ENCODE measurements at places on chromosomes 5 and 9. TPM values are rescaled to one million over a fixed set of nuclear protein-coding genes. Genes with fewer than 3 reads are reported as not detected.

Gene PCDHB10
- total RNA-seq, result 0.41 TPM

Gene SPATA31E1
- not detected for total RNA-seq

Gene KCNT1
- not detected for total RNA-seq

Gene ARL10
- total RNA-seq, result 9.3 TPM

Gene CDH9
- 0.16 TPM for total RNA-seq

Gene RGS14
- 3.1 TPM for total RNA-seq

Gene PHF24
- 0.16 TPM for total RNA-seq

Gene CYSRT1
- 0.49 TPM for total RNA-seq

Gene HOMER1
- 5.4 TPM for total RNA-seq

Gene RABL6
- 62.0 TPM for total RNA-seq

Gene C5
- total RNA-seq, result 13.8 TPM

Gene OGN
- 140 TPM for total RNA-seq

Gene LMNB1
- 39.2 TPM for total RNA-seq

Gene PKD2L2
- total RNA-seq, result not detected

Gene ZNF608
- total RNA-seq, result 20.4 TPM

Gene HAVCR1
- not detected for total RNA-seq

Gene MTMR12
- 12.8 TPM for total RNA-seq

Gene GPBP1
- total RNA-seq, result 113 TPM

Gene AK8
- not detected for total RNA-seq

Gene FGD3
- total RNA-seq, result not detected

Gene HTR1A
- not detected for total RNA-seq

Gene SNCB
- not detected for total RNA-seq

Gene IL3
- not detected for total RNA-seq

Gene PAPPA
- 80.5 TPM for total RNA-seq

Gene IFNA2
- total RNA-seq, result not detected

Gene ANGPTL2
- total RNA-seq, result 47.5 TPM

Gene WDR70
- 24.6 TPM for total RNA-seq

Gene IL5
- total RNA-seq, result not detected

Gene KLHL3
- 1.3 TPM for total RNA-seq

Gene NUP188
- 37.0 TPM for total RNA-seq

Gene CHSY3
- total RNA-seq, result 2.9 TPM

Gene IPO11
- 38.1 TPM for total RNA-seq

Gene GABRB2
- not detected for total RNA-seq

Gene RANBP17
- total RNA-seq, result 10.6 TPM

Gene PRLR
- 1.6 TPM for total RNA-seq

Gene PPP1R26
- total RNA-seq, result 2.8 TPM

Gene ARSI
- 2.1 TPM for total RNA-seq

Gene ADGRV1
- 0.18 TPM for total RNA-seq

Gene INIP
- 39.1 TPM for total RNA-seq

Gene FGFR4
- total RNA-seq, result 0.74 TPM

Gene PDGFRB
- total RNA-seq, result 180 TPM

Gene ACSL6
- not detected for total RNA-seq

Gene WHRN
- 2.1 TPM for total RNA-seq

Gene HTR4
- total RNA-seq, result not detected

Gene NR5A1
- total RNA-seq, result not detected

Gene MARCOL
- not detected for total RNA-seq

Gene LCN15
- total RNA-seq, result not detected

Gene PCA3
- total RNA-seq, result not detected

Gene GEMIN5
- total RNA-seq, result 28.1 TPM

Gene ABO
- total RNA-seq, result not detected

Gene SPEF2
- total RNA-seq, result 5.7 TPM

Gene C1QTNF3
- 1.9 TPM for total RNA-seq

Gene PFN3
- total RNA-seq, result not detected

Gene SLC28A3
- 0.16 TPM for total RNA-seq

Gene GOLM1
- 72.0 TPM for total RNA-seq

Gene PLEKHG4B
- total RNA-seq, result not detected

Gene QRFP
- total RNA-seq, result not detected

Gene GGTA1
- total RNA-seq, result 0.18 TPM
